ENCODE measurements at places on chromosomes 3 and 15. TPM values are rescaled to one million over a fixed set of nuclear protein-coding genes. Genes with fewer than 3 reads are reported as not detected.

The SMCO1 gene
- not detected for total RNA-seq

The CELSR3 gene
- total RNA-seq: 0.75 TPM

The NCK1 gene
- 27.6 TPM for total RNA-seq

The SLC51A gene
- 0.63 TPM for total RNA-seq

The CLDN18 gene
- total RNA-seq: 6.7 TPM

The RYR3 gene
- 2.0 TPM for total RNA-seq

The FAM81A gene
- 2.8 TPM for total RNA-seq

The ARIH1 gene
- total RNA-seq: 157 TPM

The RETNLB gene
- not detected for total RNA-seq

The PRR20G gene
- not detected for total RNA-seq

The P2RY14 gene
- 14.6 TPM for total RNA-seq

The SCAMP5 gene
- total RNA-seq: 57.2 TPM

The ESYT3 gene
- 5.1 TPM for total RNA-seq

The CHRM5 gene
- not detected for total RNA-seq

The SLCO3A1 gene
- total RNA-seq: 34.2 TPM

The ZNF80 gene
- 0.17 TPM for total RNA-seq

The CILP gene
- 19.2 TPM for total RNA-seq

The TMEM207 gene
- not detected for total RNA-seq

The MORC1 gene
- total RNA-seq: not detected

The CCR9 gene
- 0.23 TPM for total RNA-seq

Measured in mucosa of gallbladder (tissue), 1 donor.